Fibroblast of skin of left quadriceps (primary cell): ENCODE measurements at places on chromosomes 1 and 21.

- no peak for DNase-seq
These were observed 643.0 kb upstream of the ADGRL2 start for GRCh38 chr1:81157686-81158085.

GRCh38 chr1:39394598-39394997 is 96.8 kb upstream of the BMP8A start:
- no peak for DNase-seq

DNA sequence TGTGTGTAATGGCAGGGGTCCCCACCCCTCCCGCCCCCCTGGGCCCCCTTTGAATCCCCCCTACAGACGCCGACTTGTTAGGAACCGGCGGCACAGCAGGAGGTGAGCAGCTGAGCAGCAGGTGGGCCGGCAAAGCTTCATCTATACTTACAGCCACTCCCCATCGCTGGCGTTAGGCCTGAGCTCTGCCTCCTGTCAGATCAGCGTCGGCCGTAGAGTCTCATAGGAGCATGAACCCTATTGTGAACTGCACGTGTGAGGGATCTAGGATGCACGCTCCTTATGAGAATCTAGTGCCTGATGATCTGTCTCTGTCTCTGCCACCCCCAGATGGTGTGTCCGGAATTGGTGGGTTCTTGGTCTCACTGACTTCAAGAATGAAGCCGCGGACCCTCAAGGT is 14.9 kb upstream of the VPS26C start:
- no peak for DNase-seq

DNA sequence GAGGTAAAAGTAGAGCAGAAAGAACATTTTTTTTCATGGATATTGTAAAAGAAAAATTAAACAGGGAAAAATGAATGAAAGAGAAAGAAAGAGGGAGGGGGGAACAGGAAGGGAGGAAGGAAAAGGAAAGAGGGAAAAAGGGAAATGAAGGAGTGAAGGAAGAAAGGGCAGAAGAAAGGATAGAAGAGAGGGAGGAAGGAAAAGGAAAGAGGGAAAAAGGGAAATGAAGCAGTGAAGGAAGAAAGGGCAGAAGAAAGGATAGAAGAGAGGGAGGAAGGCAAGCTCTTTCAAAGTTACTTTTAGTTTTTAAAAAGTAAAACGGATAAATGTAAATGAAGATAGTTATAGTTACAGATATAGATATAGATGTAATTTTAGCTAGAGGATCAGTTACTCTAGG is 1676.7 kb downstream of the MRPL39 start:
- DNase-seq, result no peak

GRCh38 chr1:197692965-197693364 is 82.3 kb downstream of the DENND1B start:
- DNase-seq, result no peak

DNA sequence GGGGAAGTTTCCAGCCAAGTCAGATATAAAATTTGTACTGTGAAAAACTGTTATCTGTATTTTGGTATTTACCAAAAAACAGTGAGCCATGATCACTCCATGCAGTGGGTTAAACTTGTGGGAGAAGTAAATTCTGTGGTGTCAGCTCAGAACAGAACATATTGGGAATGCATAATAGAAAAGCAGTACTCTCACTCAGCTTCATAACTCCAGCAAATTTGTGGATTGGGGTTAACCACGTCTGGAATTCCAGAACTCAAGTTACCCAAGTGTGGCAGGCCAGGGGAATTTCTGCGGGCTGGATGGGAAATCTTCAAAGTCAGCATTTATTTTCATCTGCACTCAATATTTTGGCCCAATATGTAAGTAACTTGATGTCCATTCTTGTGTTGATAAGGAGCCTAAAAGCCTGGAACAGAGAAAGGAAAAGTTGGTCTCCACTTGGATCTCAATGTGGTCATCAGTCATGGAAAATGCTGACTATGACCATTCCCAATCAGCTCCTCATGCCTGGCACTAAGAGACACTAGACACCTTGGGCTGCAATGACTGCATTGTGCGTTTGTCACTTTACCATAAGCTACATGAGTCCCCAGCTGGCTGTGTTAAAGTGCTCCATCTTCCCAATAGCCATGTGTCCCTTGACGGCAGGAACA is 39.1 kb upstream of the ENAH start:
- peak; percentile 91 for DNase-seq

DNA sequence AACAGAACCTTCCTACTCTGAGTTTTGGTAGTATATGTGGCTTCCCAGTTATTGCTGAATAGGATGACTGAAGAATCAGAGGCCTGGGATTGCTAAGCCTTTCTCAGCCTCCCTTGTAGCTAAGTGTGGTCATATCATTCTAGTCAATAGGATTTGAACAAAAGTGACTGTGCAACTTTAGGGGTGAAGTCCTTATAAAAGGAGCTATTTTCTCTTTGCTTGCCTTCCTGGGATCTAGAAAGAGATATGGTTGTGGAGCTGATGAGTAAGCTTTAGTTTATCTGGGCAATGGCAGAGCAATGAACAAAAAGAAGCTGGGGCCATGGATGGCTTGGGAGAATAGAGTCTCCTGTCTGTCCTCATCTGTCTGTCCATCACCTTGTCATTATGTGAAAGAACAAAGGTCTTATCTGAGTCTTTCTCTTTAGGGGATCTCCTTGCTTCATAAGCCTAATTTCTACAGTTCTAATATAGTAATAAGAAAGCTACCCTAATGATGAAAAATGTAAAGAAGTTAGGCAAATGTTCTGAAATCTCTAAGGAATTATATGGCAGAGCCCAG is 91.5 kb downstream of the TENT5C start:
- DNase-seq, result no peak

DNA sequence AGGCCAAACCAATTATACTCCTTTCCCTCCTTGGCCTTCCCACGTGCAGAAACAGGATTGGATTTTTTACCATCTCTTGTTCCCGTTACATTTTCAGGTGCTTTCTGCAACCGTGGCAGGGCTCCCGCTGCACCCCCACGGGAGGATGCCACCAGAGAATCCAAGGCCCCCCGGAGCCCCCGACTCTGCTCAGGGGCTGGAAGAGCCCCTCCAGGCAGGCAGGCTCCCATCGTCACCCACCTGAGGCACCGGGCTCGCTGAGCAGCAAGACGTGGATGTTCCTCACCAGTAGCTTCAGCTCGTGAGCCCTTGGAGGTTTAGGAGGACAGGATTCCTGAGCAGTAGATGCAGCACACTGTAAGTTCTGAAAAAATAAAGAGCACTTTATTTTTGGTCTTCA is 35.2 kb upstream of the PRDM15 start:
- DNase-seq, result no peak
